ENCODE measurements at places on chromosomes 16 and 17.

DNA sequence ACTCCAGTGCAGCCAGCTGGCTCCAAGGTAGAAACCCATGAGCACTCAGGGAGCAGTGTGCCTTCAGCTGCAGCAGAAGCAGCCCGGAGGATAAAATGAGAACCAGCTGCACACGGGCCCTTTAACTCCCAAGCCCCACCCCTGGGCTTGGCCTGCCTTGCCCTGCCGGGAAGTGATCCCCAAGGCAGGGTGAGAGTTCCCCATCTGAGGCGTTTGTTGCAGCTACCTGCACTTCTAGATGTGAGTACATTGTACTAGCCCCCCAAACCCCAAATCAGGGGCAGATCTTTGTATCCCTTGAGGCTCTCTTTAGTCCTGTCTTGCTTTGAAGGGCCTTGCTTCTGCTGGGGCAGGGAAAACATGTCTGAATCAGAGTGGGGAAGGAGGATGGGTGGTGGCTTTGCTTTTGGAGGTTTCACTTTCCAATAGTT lies at the start of gene MVP:
Gene MVP, plus strand, starts transcription at position 192 of the 431 bp plus-strand sequence. CDS start 10,088 bp downstream, outside the sequence.
- DNase-seq, result peak; percentile 52

DNA sequence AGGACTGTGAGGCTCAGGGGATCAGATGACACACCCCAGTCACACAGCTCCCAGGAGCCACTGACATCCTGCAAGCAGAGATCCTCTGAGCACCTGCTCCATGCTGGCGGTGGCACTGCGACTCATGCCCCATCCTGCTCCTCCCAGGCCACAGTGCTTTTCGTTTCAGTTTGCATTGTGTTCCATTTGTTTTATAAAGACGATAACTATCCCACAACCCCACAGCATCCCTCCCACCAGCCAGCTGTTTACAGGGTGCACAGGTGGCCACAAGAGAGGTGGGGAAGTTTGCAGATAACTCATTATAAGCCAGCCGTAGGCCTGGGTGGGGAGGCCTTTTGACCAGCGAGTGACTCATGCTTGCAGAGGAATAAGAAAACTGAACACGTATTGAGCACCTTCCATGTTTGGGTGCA lies 28.2 kb downstream of the BCO1 start:
- peak; percentile 14 for DNase-seq

- no peak for DNase-seq
These were observed 127.6 kb downstream of the CHD9NB start for GRCh38 chr16:52925143-52925542.

DNA sequence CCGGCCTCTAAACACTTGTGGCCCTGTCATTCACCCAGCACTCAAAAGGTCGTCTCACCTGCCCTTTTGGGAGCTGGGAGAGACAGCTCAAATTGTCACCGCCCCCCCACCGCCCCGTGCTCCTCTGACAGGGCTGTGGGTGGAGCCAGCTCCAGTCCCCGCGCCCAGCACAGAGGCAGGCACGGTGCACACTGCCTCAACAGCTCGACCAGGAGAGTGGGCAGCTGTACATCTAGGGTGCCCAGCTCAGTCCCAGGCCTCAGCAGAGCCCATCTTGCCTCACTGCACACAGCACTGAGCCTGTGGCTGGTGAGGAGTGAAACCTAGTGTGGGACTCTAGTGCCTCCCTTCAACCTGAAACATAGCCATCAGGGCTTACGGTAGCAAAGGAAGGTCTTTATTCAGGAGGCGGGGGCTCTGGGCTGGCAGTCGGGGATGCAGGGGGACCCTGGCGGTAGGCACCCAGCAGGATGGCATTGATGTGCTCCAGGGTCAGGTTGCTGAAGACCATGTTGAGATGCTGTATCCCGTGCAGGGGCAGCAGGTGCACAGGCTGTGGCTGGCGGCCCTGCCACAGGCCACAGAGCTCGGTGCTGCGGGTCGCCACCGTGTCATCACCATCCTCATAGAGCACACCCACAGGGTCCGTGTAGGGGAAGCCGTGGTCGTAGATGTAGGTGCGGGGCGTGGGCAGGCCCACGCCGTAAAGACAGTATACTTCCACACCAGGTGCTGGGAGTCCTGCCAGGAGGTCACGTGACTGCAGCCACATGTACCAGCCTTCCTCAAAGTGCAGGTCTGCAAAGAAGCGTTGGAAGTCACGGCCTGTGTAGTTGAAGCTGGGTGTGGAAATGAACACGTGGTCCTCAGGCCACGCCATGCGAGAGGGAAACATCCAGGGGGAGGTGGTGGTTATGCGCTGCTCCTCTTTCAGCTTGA lies 3.1 kb upstream of the PSMB10 start:
- no peak for DNase-seq

DNA sequence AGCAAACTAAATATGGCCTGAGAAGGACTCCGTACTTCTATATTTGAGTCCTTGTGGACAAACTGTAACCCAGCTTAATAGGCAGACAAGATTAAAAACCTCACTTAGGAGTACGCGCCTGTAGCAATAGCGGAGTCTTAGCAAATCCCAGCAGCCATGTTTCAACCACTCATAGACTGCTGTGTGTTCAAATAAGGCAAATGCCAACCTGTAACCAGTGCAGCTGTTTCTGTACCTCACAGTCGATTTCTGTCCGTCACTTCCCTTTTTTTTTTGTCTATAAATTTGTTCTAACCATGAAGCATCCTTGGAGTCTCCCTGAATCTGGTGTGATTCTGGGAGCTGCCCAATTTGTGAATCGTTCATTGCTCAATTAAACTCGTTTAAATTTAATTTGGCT lies 30.2 kb downstream of the TANC2 start:
- no peak for DNase-seq

DNA sequence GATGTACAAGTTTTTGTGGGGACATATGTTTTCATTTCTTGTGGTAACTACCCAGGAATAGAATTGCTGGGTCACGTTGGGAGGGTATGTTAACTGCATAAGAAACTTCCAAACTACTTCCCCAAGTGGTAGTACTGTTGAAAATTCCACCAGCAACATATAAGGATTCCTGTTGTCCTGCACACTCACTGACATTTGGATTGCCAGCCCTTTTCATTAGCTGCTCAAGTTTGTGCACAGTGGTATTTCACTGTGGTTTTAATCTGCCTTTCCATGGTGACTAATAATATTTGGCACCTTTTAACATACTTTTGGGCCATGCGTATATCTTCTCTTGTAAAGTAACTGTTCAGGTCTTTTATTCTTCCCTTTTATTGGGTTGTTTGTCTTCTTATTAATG lies 103.3 kb downstream of the GNAO1 start:
- DNase-seq, result no peak

- no peak for DNase-seq
These were observed 6.3 kb downstream of the HSBP1 start for GRCh38 chr16:83813823-83814658.

GRCh38 chr17:29048440-29049368 lies 5.8 kb downstream of the PIPOX start:
- no peak for DNase-seq

GRCh38 chr17:74192950-74193781 lies 10.3 kb upstream of the RPL38 start:
- DNase-seq, result no peak

- DNase-seq, result no peak
These were observed 83.5 kb upstream of the WSCD1 start for GRCh38 chr17:5986644-5987043.

GRCh38 chr17:66675273-66675990 lies 159.5 kb upstream of the CACNG5 start:
- no peak for DNase-seq

- DNase-seq, result no peak
These were observed 12.3 kb upstream of the FASN start for GRCh38 chr17:82110298-82110697.

- DNase-seq, result no peak
These were observed 15.2 kb downstream of the ZNF276 start for GRCh38 chr16:89736554-89736953.

GRCh38 chr17:74827800-74828199 lies 31.9 kb downstream of the GRIN2C start:
- no peak for DNase-seq

- no peak for DNase-seq
These were observed 35.8 kb downstream of the SRCIN1 start for GRCh38 chr17:38569701-38570512.

- DNase-seq, result no peak
These were observed 335.3 kb upstream of the TBX2 start for GRCh38 chr17:61064087-61064951.

DNA sequence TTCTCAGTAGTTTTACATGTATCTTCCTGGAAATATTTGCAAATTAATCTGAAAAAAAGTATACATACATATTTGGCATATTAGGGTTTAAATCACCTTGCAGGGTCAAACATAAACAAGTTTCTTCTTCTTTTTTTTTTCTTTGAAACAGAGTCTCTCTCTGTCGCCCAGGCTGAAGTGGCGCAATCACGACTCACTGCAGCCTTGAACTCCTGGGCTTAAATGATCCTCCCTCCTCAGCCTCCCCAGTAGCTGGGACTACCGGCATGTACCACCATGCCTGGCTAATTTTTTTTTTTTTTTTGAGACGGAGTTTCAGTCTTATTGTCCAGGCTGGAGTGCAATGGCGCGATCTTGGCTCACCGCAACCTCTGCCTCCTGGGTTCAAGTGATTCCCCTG lies 12.6 kb upstream of the FUS start:
- DNase-seq, result no peak

- no peak for DNase-seq
These were observed 11.6 kb upstream of the CBFB start for GRCh38 chr16:67017421-67017750.

DNA sequence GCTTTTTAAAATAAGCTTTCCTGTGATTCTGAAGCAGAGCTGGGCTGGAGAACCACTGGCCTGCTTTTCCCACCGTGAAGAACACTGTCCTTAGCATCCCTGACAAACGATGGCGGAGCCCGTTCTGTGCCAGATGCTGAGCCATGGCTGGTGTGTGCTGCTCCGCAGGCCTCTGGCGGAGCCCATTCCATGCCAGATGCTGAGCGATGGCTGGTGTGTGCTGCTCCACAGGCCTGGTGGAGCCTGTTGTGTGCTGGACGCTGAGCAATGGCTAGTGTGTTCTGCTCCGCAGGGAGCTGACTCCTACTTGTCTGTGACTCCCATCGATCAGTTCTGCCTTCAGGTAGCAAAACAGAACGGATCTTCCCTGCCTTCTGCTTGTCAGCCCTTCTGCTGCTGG lies 4.3 kb downstream of the ENDOV start:
- DNase-seq, result no peak

DNA sequence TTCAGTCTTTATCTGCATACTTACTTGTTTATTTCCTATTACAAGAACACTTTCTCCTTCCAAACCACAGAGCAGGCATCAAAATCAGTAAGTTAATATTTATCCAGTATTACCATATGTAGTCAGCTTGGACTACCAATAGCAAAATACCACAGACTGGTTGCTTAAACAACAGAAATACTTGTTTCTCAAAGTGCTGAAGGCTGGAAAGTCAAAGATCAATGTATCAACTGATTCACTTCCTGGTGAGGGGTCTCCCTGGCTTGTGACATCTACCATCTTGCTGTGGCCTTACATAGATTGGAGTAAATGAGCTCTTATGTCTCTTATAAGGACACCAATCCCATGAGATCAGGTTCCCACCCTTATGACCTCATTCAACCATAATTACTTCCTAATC lies 2.6 kb downstream of the STXBP4 start:
- DNase-seq, result no peak

- DNase-seq, result no peak
These were observed 2.9 kb downstream of the SLC16A3 start for GRCh38 chr17:82231562-82232321.

DNA sequence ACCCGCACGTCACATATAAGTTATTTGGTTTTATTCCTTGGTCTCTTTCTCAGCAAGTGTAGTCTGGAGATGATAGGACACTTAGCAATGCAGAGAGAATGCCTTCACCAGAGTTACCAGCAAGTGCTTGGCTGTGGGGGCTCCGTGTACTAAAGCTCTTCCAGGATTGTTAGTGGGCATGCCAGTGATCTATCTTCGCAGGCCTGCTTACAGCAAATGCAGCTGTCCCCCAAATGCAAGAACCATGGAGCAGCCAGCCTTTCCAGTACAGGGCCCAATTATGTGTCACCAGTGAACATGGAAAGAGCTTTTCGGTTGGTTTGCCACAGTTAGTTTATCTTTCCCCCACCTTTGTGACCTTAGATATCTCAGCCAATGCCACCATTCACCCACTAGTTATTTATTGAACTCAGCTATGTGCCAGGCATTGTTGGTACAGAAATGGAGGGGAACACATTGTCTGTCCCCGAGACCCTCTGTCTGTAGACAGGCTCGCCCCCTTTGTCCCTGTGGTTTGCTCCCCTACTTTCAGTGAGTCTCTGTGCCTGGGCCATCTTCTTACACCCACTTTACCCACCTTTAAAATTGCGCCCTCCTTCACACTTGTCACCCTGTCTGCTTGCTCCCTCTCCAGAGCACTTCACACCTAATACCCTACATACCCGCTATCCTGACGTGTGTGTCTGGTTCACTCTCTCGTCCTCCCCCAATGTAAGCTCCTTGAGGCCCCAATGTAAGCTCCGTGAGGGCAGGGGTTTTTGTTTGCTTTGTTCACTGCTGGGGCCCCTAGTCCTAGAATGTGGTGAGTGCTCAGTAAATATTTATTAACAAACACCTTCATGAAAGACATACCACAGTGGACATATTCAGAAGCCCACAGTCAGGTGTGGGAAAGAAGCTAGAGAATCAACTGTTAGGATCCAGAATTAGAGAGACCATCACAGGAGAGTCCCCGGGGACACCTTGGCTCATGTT lies 13.3 kb downstream of the USP10 start:
- peak; percentile 4 for DNase-seq

DNA sequence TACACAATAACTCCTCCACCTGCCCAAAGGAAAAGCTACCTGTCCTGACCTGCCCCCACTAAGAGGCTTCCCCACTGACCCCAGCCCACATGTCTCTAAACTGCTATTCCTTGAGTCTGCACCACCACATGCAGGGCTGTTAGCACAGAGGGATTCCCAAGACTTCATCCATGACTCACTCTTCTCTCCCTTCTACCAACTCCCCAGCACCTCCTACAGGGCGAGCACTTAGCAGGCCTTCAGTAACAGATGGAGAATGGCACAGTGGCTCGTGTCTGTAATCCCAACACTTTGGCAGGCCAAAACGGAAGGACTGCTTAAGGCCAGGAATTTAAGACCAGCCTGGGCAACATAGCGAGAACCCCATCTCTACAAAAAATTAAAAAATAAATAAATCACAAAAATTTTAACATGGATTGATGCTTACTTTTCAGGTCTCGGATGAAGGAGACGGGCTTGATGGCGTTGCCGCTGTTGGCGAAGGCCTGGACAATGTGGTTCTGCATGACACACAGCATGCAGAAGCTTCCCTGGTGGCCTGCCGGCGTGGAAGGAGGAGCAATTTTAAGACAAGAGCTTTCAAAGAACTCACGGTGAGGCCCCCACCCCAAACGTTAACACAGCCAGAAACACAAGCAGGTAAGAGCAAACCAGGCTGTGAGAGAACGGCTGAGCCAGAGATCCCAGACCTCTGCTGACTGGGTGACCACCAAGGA lies 12.0 kb downstream of the USP36 start:
- no peak for DNase-seq

GRCh38 chr17:27918498-27918897 lies 25.3 kb upstream of the LYRM9 start:
- DNase-seq, result no peak

GRCh38 chr17:58228679-58229078 lies 9.6 kb upstream of the MKS1 start:
- no peak for DNase-seq

- no peak for DNase-seq
These were observed 8.5 kb upstream of the LPO start for GRCh38 chr17:58229881-58230280.
